ENCODE measurements at places on chromosomes 5 and 9.

- no peak for DNase-seq
These were observed 27.0 kb downstream of the PLPPR1 start for GRCh38 chr9:101055516-101055915.

DNA sequence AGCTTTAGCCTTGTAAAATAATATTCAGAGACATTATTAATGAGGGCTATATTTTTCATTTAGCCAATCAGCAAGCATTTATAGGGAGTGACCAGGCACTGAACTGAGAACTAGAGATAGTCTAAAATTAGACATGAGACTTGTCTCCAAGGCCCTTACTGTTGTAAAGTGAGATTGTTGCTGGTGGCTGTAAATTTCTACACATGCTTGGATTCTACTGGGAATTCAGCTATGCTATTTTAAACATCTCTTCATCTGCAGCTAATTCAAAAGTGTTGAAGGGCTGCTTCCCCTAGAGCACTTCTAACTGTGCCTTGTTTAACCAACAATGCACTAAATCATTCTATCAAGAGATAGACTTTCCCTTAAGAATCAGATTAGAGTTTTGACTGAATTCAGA lies 67.4 kb downstream of the CHSY3 start:
- DNase-seq: no peak

- no peak for DNase-seq
These were observed 1767.7 kb downstream of the EFNA5 start for GRCh38 chr5:105903069-105903468.

- DNase-seq: no peak
These were observed 43.3 kb downstream of the NCS1 start for GRCh38 chr9:130215341-130216119.

DNA sequence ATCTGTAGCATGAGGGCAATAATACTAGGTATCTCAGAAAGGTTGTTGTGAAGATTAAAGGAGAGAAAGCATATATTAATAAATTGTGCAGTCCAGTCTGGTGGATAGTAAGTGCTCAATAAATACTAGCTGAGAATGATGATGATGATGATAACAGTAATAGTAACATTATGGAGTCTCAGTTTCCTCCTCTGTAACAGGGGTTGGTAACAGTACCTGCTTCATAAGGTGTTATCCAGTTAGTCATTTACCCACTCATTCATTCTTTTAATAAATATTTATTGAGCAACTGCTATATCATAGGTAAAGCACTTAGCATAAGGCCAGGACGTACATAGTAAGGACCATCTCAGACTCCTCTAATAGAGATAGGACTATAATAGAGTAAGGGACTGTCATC lies 7.6 kb downstream of the SLC6A7 start:
- no peak for DNase-seq

GRCh38 chr5:54469622-54470021 lies 14.1 kb downstream of the HSPB3 start:
- no peak for DNase-seq

DNA sequence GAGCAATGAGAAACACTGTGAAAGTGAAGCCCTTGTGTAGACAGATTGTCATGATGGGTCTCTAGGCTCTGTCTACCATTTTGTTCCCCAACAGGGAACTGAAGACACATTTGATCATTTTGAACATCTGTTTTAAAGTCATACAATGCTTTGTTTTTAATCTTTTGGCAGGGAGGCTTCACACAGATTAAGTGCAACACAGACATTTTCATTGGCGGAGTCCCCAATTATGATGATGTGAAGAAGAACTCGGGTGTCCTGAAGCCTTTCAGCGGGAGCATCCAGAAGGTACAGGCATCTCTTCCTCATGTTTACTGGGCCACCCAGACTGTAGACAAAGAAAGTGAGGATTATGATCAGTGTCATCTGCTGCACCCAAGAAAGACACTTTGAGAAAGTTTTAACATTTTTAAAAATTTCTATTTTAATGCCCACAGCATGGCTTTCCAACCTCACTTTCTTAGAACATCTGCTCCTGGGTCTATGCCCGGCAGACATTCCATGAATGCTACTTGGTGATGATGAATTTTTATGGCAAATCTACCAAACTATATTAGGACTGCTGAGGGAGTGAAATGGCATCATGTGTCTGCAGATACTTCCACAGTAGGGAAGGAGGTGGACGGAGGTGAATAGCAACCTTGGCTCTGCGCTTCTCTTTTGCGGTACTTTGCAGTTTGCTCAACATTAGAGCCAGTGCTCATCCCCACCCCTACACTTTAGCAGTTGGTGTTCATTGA lies 121.3 kb downstream of the LIFR start:
- no peak for DNase-seq

DNA sequence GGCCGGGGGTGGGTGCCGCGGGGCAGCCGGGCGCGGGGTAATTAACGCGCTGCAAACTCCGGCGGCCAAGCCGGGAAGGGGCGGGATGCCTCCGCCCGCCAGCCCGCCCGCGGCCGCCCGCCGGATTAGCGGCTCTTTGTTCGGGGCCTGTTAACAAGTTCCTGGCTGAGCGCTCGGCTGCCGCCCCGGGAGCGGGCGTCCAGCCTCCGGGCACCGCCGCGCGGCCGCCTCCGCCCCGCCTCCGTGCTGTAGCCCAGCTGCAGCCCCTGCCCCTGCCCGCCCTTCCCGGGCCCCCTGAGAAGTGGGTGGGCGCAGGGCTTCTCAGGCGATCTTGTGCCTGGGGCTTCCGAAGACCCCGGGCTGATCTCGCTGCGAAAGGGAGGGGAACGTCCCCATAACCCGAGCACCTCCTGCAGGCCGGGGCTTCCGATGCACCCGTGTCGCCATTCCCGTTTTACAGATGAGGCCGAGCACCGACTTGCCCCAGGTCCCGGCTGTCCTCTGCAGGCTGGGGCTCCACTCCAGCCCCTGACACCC lies 7.5 kb downstream of the UNC5A start:
- no peak for DNase-seq

DNA sequence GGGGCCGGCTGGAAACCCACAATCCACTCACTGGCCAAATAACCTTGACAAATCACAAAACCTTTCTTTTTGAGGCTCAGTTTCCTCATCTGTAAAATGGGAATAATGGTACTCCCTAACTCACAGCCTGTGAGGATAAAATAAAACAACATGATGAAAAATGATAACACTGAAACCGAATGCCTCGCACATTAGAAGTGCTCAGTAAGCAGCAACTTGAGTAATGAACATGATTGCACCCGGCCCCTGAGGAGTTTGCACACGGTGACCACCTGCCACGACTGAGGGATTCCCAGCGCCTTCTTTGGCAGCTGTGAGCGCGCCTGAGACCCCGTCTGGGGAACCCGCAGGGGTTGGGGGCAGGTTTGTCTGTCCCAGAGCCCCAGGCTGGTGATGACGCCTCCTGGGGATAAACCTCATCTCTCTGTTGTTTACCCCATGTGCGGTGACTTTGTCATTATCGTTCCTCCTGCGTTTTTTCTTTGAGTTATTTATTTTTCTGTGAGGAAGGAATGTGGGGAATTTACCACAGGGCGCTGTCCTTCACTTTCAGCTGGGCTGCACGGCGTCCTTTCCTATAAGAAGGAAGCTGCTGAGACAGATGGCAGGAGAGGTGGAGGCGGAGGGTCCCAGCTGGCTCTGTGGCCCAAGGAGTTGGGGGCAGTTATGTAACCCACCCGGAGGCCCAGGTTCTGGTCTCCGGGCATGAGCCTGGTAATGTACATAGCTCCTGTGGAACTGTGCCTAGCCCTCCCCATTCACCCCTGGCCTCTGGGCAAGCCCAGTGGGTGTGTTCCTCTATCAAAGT lies 3.0 kb upstream of the SYNPO start:
- no peak for DNase-seq

GRCh38 chr9:28624771-28625170 lies 1051.5 kb upstream of the C9orf72 start:
- DNase-seq: no peak

- DNase-seq: no peak
These were observed 50.8 kb downstream of the TSPAN17 start for GRCh38 chr5:176697934-176698538.

GRCh38 chr9:129183495-129184218 lies 5.6 kb upstream of the IER5L start:
- DNase-seq: no peak

DNA sequence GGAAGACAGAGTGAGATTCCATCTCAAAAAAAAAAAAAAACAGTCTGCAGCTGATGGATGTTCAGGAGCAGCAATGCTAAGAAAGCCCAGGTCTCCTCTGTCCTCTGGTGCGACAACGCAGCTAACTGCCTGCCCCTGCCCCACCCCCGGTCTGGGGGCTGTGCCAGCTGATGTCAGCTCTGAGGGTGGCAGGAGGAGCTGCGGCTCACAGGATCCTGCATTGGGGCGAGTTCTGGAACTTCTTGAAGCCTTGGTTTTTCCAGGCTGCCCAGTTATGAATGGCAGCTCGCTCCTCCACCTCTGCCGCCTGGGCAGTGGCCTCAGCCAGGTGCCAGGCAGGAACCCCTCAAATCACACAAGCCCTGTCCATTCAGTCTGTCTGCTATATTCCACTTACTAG lies 113.5 kb downstream of the ROR2 start:
- no peak for DNase-seq

GRCh38 chr5:10409504-10409903 lies 32.2 kb upstream of the ROPN1L start:
- no peak for DNase-seq

- no peak for DNase-seq
These were observed 120.2 kb downstream of the CARTPT start for GRCh38 chr5:71839096-71839884.

GRCh38 chr9:134433101-134433500 lies 106.8 kb downstream of the RXRA start:
- DNase-seq: no peak

GRCh38 chr9:33133186-33133585 lies 34.0 kb downstream of the B4GALT1 start:
- no peak for DNase-seq

DNA sequence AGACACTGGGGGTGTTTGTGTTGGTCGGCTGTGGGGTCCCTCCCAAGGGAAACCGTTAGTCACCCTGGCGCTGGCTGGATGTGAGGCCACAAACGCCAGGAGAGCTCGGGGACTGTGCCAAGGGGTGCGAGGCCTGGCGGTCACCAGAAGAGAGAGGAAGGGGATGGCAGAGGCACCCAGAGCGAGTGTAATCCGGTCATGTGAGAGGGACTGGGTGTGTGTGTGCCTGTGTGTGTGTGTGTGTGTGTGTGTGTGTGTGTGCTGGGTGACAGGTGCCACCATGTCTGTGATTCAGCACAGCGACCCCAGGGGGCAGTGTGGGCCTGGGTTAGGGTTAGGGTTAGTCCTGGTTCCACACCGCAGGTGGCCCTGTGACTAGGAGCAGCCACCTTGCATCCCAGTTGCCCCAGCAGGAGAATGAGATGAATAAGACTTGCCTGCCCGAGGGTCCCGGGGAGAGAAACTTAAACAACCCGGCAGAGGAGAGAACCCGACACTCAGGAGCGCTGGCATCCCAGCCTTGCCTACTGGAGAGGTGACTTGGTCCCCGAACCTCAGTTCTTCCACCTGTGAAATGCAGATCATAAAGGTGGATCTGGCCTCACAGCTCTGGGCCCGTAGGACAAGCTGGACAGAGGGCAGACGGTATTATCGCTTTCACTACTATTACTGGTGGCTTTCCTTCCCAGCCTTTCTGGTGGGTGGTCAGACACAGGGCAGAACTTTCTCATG lies 1.4 kb upstream of the ADAMTSL2 start:
- peak; percentile 48 for DNase-seq

- DNase-seq: no peak
These were observed 121.7 kb downstream of the GIN1 start for GRCh38 chr5:102998224-102998623.

DNA sequence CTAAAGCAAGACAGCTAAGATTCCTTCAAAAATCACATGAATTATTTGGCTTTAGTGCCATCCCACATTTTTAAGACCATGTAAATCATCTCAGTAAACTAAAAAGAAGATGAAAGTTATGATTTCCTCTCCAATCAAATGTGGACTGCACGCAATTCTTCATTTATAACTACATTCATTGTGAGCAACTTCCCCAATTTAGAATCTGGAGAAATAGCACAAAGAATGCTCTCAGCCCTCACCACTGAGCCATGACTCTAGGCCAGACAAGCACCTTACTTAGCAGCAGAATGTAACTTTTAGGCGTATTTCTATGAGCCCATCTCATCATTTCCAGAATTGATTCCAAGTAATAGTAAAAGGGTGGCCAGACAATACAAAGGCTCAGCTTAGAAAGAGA lies 616.6 kb downstream of the TLE1 start:
- no peak for DNase-seq

- no peak for DNase-seq
These were observed 3.2 kb upstream of the SMIM32 start for GRCh38 chr5:136195971-136196820.

All from hypothalamus (tissue), 51 donors.